Right forelimb (tissue), 1 donor: ENCODE measurements at places on chromosomes 7 and 10.

- no peak for DNase-seq
These were observed 65.2 kb downstream of the SH2D4B start for GRCh38 chr10:80602881-80603280.

DNA sequence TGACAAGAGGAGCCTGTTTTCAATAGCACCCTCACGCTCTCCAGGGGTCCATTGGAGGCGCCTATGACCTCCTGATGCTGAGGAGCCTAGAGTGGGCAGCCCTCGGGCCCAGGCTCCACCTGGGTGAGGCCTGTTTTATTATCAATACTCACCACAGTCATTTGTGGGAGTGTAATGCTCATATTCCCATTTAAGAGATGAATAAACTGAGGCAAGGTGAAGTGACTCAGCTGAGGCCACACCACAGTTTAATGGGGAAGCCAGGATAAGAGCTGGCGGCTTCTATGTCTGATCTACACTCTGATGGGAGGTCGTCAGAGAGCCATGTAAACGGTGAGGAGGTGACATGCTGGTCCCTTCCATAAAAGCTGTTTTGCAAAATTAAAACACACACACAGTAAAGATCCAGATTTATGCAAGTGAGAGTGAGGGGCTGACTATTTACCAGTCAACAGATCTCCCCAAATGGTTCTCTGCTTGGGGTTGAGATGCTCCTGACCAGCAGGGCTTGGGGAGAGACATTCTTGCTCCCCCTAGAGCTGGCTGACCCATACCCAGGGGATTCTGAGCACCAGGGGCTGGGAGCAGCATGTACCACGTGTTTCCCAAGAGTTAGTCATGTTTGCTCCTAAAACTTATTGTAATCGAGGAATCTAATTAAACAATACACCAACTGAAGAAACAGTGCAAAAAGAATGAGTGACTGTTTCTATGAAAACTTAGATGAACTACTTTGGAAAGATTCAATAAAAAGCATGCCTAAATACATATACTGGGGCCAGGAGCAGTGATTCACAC, 81.0 kb upstream of the INSIG1 start:
- DNase-seq = no peak

GRCh38 chr10:22156750-22157149, 61.1 kb downstream of the EBLN1 start:
- no peak for DNase-seq

GRCh38 chr7:20157456-20157855, 59.7 kb downstream of the MACC1 start:
- no peak for DNase-seq

- no peak for DNase-seq
These were observed 191.7 kb upstream of the SLC26A5 start for GRCh38 chr7:103637726-103638125.

DNA sequence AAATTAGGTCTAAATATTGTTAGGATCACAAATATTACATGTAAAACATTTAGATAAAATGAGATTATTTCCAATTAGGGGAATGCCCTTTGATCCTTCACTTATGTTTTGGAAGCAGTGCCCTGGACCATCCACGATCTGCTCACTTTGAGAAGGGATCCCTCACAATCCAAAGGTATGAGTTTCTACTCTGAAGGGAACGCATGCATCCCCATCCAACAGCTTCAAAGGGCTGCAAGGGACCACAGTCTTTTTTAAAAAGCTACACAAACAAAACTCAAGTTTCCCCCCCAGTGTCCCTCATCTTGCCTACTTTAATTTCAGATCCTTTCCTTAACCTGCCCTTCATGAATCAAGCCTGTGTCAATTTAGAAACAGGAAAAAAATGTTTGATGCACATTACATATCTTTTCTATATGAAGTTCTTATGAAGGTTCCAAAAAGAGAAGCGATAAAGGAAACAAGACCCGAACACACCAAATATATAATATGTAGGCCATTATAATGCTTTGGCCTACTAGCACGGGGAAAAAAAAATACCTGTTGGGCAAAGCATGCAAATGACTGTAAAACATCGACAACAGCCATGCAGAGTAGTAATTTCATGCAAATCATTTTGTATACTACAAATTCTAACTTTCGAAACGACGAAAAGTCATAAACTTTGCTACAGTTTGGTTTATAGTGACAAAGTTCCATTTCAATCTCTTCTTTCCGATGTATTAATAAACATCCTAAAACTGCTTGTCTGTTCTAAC, 2.0 kb downstream of the EIF3A start:
- no peak for DNase-seq
